Progenitor cell of endocrine pancreas (in vitro differentiated cells): ENCODE measurements at places on chromosomes 16 and 17. TPM values are rescaled to one million over a fixed set of nuclear protein-coding genes. Genes with fewer than 3 reads are reported as not detected.

Gene PTX4
- not detected in 2 replicates for total RNA-seq

Gene APRT
- 100 and 115 TPM in 2 replicates for total RNA-seq

Gene CLEC10A
- total RNA-seq = not detected in 2 replicates

Gene PRAC2
- not detected in 2 replicates for total RNA-seq

Gene TELO2
- total RNA-seq = 73.4 and 77.2 TPM in 2 replicates

Gene RPA1
- total RNA-seq = 111 and 119 TPM in 2 replicates

Gene EMC8
- 45.2 and 48.7 TPM in 2 replicates for total RNA-seq

Gene CA7
- total RNA-seq = not detected in 2 replicates

Gene ACSM3
- 119 and 131 TPM in 2 replicates for total RNA-seq

Gene OR4D2
- total RNA-seq = not detected in 2 replicates

Gene CD300E
- total RNA-seq = not detected in 2 replicates

Gene CPNE7
- 0.41 and 0.84 TPM in 2 replicates for total RNA-seq

Gene KDM6B
- total RNA-seq = 110 and 117 TPM in 2 replicates

Gene ZNF624
- 9.0 and 11.2 TPM in 2 replicates for total RNA-seq

Gene SRCIN1
- total RNA-seq = 13.8 and 16.7 TPM in 2 replicates

Gene OR1A1
- total RNA-seq = not detected in 2 replicates

Gene SLC22A31
- 6.9 and 10.3 TPM in 2 replicates for total RNA-seq

Gene SEPTIN12
- 0.78 TPM in 1 of 2 replicates, not detected in the other for total RNA-seq

Gene MPO
- not detected in 2 replicates for total RNA-seq

Gene C17orf78
- not detected in 2 replicates for total RNA-seq

Gene KRT17
- 0.22 and 0.46 TPM in 2 replicates for total RNA-seq
